ENCODE measurements at places on chromosomes 4 and X. TPM values are rescaled to one million over a fixed set of nuclear protein-coding genes. Genes with fewer than 3 reads are reported as not detected.

- H3K27me3 ChIP-seq: no peaks in the 10 kb centered on the region
- H3K27ac ChIP-seq: no peak overlapping the region
- no peaks in the 10 kb centered on the region for H3K36me3 ChIP-seq
- no peaks in the 10 kb centered on the region for H3K4me1 ChIP-seq
- H3K4me3 ChIP-seq: no peak overlapping the region
- no peak for DNase-seq
Observed at GRCh38 chr4:156396534-156396933, 442.9 kb upstream of the CTSO start.

DNA sequence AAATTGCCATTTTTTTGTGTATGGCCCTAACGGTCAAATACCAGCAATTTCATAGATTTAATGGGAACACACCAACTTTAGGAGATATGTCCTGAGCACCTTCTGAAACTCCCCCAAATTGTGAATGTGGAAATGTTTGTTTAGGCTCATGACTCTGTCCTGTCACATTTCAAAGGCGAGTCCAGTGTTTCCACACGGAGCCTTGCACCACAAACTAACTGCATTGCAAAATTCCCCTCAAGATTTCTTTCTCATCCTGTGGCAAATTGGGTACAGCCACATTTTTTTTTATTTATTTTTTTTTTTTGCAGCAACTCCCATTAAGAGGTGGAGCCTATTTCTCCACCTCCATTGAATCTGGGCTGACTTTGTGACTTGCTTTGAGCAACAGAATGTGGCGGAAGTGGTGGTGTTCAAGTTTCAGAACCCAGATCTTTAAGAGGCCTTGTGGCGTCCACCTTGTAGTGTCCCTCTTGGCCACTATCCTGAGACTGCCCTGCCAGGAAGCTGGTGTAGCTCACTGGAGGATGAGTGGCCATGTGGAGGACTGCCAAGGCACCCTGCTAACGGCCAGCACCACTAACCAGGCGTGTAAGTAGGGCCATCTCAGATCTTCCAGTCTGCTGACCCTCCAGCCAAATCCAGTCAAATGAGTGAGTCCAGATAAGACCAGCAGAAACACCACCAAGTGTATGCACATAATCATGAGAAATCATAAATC is 172.4 kb upstream of the SCML1 start:
- H3K4me1 ChIP-seq: peaks cover 6% of the 10 kb centered on the region
- H3K4me3 ChIP-seq: no peak overlapping the region
- H3K27ac ChIP-seq: no peak overlapping the region
- no peaks in the 10 kb centered on the region for H3K36me3 ChIP-seq
- DNase-seq: no peak
- no peaks in the 10 kb centered on the region for H3K27me3 ChIP-seq

DNA sequence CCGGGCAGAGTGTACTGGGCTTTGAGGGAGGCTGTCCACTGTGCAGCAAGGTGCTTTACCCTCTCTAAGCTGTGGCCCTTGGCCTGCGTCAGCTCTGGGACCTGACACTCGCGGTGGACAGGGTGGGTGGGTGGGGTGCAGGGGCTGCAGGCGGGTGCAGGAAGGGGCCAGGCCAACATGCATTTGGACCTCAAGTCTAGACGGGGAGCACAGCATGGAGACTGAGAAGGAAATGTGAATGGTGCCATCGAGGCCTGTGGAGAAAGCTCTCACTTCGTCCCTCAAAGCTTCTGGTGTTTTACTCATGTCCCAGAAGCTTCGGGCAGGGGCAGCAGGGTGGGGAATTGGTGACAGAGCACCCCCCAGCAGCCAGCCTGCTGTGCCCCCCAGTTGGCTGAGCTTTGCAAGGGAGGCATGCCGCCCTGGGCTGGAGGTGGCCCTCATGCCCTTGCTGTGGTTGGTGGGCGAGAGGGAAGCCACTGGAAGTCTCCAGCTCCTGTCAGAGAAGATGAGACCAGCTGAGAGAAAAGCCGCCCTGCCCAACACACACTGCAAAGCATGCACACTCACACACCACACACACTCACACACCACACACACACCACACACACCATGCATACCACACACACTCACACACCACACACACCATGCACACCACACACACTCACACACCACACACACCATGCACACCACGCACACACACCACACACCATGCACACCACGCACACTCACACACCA is 12.3 kb downstream of the PNMA6E start:
- no peaks in the 10 kb centered on the region for H3K4me1 ChIP-seq
- no peak overlapping the region for H3K4me3 ChIP-seq
- H3K27ac ChIP-seq: no peak overlapping the region
- no peaks in the 10 kb centered on the region for H3K27me3 ChIP-seq
- H3K36me3 ChIP-seq: no peaks in the 10 kb centered on the region
- no peak for DNase-seq

GRCh38 chr4:119785963-119786362 is 157.4 kb upstream of the PDE5A start:
- H3K4me1 ChIP-seq: no peaks in the 10 kb centered on the region
- H3K4me3 ChIP-seq: no peak overlapping the region
- peak; percentile 11 for DNase-seq
- H3K27ac ChIP-seq: no peak overlapping the region
- no peaks in the 10 kb centered on the region for H3K27me3 ChIP-seq

AVPR2 gene
- 0.78 TPM for total RNA-seq

STOX2 gene
- total RNA-seq: 15.0 TPM

ODAM gene
- total RNA-seq: not detected

All from body of pancreas (tissue), 4 donors.